Ureter (tissue), 1 donor: ENCODE measurements at places on chromosomes 7 and 10. TPM values are rescaled to one million over a fixed set of nuclear protein-coding genes. Genes with fewer than 3 reads are reported as not detected.

DNA sequence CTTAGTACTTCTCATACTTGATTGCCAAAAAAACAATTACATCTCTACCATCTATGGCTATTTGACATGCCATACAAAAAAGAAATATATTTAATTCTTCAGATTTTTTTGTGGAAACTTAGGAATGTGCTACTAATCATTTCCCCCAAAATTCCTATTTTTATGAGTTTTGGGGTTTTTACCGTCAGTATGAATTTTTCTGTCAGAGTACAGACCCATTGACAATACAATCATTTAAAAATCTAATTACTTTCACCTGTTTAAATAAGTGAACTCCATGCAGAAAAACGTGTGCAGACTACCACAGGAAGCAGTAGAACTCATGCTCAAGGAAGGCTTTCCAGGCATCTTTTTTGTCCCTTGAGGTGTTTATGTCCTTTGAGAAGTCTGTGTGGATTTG lies 48.8 kb upstream of the FOXP2 start:
- no peak for DNase-seq

DNA sequence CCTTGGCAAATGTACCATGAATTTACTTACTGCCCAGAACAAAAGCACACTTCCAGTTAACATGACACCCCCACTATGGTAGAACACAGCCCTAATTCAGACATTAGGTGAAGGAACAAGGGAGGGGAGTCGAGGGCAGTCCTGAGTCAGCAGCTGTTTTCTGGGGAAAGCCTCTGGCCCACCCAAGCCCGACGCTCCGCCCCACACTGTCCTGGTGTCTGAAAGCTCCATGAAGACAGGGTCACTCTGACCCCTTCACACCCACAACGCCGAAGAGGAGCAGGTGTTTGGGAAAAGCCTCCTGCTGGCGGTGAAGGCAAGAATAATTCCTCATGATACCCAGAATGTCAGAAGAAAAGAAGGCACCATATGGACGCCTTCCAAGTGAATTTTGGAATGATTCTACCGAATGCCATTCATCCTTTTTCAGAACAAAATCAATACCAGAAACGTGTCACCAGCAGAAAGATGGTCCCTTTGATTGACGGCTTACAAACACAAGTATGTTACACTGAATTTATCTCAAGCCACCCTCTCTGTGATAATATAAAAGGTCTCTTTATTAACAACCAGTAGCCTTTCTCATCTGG lies 172.1 kb downstream of the DIP2C start:
- no peak for DNase-seq

DNA sequence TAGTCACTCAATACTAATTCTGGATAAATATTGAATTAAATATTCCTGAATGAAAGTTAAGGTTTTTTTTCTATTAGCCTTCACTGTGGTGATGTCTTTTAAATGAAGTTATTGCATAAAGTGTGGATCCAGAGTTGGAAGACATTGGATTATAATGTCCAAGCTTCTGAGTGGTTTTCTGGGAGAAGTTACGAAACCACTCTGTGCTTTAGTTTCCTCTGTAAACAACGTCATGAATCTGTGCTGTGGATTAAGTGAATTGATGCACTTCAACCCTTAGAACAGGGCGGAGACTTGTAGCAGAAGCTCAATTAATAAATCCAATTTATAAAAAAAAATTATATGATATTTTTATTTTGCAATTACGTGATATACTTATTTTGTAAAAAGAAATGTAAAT lies 271.7 kb downstream of the BICC1 start:
- DNase-seq, result no peak

GRCh38 chr10:121324678-121325213 lies 273.5 kb downstream of the FGFR2 start:
- DNase-seq, result no peak

DNA sequence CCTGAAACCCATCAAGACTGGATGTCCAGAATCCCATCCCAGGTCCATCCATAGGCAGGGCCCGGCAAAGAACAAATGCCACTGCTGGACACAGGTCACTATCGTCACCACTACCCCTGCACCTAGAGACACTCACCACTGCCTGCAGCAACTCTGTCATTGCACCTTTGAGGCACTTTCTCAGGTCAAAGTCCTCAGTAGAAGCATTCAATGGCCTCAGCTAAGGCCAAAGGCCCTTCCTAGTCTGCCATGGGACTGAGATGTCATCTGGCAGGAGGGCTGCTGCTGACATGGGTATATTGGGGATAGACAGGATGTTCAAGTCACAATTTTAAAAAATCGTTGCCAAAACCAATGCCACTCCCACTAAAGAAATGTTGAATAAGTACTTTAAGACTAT lies 58.7 kb downstream of the GPAM start:
- DNase-seq, result no peak

The EDRF1 gene
- 34.0 TPM for total RNA-seq

DNA sequence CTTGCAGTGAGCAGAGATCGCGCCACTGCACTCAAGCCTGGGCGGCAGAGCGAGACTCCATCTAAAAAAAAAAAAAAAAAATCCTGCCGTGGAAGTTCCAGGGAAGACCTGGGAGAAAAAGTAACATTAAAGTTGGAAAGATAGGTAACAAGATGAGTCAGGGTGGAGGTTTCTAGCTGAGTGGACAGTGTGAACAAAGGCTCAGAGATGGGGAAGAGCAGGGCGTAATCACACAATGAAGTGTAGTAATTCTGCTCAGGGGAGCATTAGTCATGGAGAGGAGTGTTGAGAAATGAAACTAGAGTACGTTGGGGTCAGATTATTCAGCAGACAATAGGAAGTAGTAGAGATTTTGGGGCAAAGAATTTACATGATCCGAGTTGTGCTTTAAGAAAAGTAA lies 21.6 kb upstream of the WASL start:
- DNase-seq, result no peak

The RAMP3 gene
- total RNA-seq, result 47.2 TPM

The ENKUR gene
- total RNA-seq, result not detected

The FAM25A gene
- total RNA-seq, result not detected
